ENCODE measurements at places on chromosomes 4 and X. TPM values are rescaled to one million over a fixed set of nuclear protein-coding genes. Genes with fewer than 3 reads are reported as not detected.

SCML1 gene
- total RNA-seq, result 2.6 TPM

FOXO4 gene
- total RNA-seq, result 17.4 TPM

DGAT2L6 gene
- not detected for total RNA-seq

MAGED1 gene
- total RNA-seq, result 18.5 TPM

MAGEH1 gene
- 11.1 TPM for total RNA-seq

RHOXF2B gene
- total RNA-seq, result not detected

RAB9B gene
- total RNA-seq, result not detected

CXorf49 gene
- not detected for total RNA-seq

CTAG2 gene
- not detected for total RNA-seq

MAP7D3 gene
- 5.8 TPM for total RNA-seq

ETNPPL gene
- not detected for total RNA-seq

SPANXB1 gene
- not detected for total RNA-seq

FREM3 gene
- not detected for total RNA-seq

DIAPH2 gene
- total RNA-seq, result 17.1 TPM

EIF1AX gene
- total RNA-seq, result 40.3 TPM

NEIL3 gene
- total RNA-seq, result 4.1 TPM

CT83 gene
- not detected for total RNA-seq

CXCR3 gene
- total RNA-seq, result not detected

CT45A5 gene
- total RNA-seq, result not detected

SLIT2 gene
- total RNA-seq, result 4.1 TPM

GLRB gene
- total RNA-seq, result 0.27 TPM

UGT2B28 gene
- total RNA-seq, result not detected

GSX2 gene
- not detected for total RNA-seq

KDR gene
- total RNA-seq, result 6.4 TPM

MAGEA6 gene
- total RNA-seq, result not detected

RBMXL3 gene
- total RNA-seq, result not detected

Measured in esophagus squamous epithelium (tissue), 5 donors.